ENCODE measurements at places on chromosomes 11 and 22. TPM values are rescaled to one million over a fixed set of nuclear protein-coding genes. Genes with fewer than 3 reads are reported as not detected.

The OR52H1 gene
- total RNA-seq = 0.20 TPM

The CDC42BPG gene
- 0.42 TPM for total RNA-seq

The PLAAT2 gene
- total RNA-seq = not detected

The SLC22A9 gene
- total RNA-seq = not detected

The SNX15 gene
- 29.9 TPM for total RNA-seq

The MB gene
- 0.80 TPM for total RNA-seq

The C22orf23 gene
- total RNA-seq = not detected

The ZC3H7B gene
- total RNA-seq = 80.4 TPM

The GRK3 gene
- total RNA-seq = 36.0 TPM

The DNAJB13 gene
- total RNA-seq = not detected

The MAPK8IP2 gene
- 0.17 TPM for total RNA-seq

The SCN3B gene
- not detected for total RNA-seq

The HTR3B gene
- not detected for total RNA-seq

The STIM1 gene
- total RNA-seq = 105 TPM

The TMEM45B gene
- 0.93 TPM for total RNA-seq

The DBX1 gene
- not detected for total RNA-seq

The FGF3 gene
- total RNA-seq = not detected

The MMP3 gene
- total RNA-seq = not detected

The PRODH gene
- 0.34 TPM for total RNA-seq

The RAG1 gene
- total RNA-seq = 0.42 TPM

The GRAP2 gene
- total RNA-seq = 157 TPM

The PLEKHA7 gene
- total RNA-seq = 1.8 TPM

The OR52B4 gene
- total RNA-seq = not detected

The NUDT22 gene
- total RNA-seq = 81.5 TPM

The CCDC188 gene
- 0.41 TPM for total RNA-seq

The MS4A1 gene
- not detected for total RNA-seq

The CARD18 gene
- total RNA-seq = not detected

The RPUSD4 gene
- total RNA-seq = 36.9 TPM

The PNPLA5 gene
- not detected for total RNA-seq

The MFRP gene
- not detected for total RNA-seq

The POU2AF2 gene
- total RNA-seq = not detected

The FOLR1 gene
- total RNA-seq = not detected

The CREB3L1 gene
- not detected for total RNA-seq

The RCOR2 gene
- total RNA-seq = 0.17 TPM

The PKDREJ gene
- total RNA-seq = not detected

The FIBIN gene
- total RNA-seq = not detected

The TRIM5 gene
- 22.1 TPM for total RNA-seq

The MORC2 gene
- total RNA-seq = 46.5 TPM

The CALCA gene
- not detected for total RNA-seq

The APOBEC3B gene
- 18.9 TPM for total RNA-seq

The OR4C13 gene
- total RNA-seq = not detected

The SCGB1C1 gene
- not detected for total RNA-seq

The RAG2 gene
- not detected for total RNA-seq

The PTGDR2 gene
- total RNA-seq = 0.12 TPM

The KCNC1 gene
- not detected for total RNA-seq

Measured in T-helper 1 cell treated with Interleukin-12 subunit alpha and Interleukin-12 subunit beta and Interleukin-4 antibody, amounts not matched to agents 30 ng/mL and 1 ng/mL, for 36 hours (primary cell).